ENCODE measurements at places on chromosomes 2 and 18. TPM values are rescaled to one million over a fixed set of nuclear protein-coding genes. Genes with fewer than 3 reads are reported as not detected.

- no peak for DNase-seq
These were observed 1.7 kb downstream of the MAP2 start for GRCh38 chr2:209425471-209426071.

- no peak for DNase-seq
These were observed 499.9 kb upstream of the SPHKAP start for GRCh38 chr2:228681426-228681825.

DNA sequence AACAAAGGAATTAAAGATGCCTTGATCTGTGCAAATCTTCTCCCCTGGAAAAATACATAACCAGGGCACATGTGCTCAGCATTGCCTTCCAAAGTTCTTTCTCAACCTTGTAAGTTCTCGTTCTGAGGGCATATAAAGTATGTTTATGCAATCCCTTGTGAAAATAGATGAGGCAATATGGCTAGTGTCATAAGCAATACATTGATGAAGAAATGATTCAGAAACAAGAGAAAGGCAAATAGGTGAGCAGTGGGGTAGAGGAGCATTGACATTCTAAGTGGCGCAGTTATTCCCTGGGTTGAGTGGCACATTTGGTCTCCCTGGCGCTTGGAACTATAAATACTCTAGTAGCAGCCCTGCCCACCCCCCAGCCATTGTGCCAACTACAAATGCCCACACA lies 57.4 kb upstream of the PGAP1 start:
- no peak for DNase-seq

DNA sequence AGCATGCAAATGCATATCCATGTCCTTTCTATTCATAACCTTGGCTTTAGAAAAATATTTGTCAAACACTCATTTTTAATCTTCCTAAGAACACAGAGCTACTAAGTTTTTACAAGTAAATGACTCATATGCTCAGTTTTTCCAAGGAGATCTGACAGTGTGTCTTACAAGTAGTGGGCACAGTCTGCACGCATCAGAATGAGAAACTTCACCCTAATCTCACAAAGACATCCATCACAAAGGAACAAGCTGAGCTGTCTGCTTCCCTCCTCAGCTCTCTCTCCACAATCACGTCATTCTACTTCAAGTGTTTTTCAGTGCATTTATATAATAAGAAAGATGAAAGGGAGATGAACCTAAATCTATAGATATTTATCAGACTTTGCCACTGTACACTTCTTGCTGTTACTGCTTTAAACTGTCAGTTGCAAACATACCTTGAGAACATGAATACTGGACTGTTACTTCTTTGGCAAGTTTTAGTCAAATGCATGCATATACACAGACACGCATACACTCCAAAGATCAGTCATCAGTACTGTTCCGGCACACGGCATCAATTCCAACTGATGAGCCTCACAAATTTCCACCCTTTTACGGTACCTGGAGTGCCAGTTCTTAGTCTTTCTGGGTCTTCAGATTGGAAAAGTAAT lies 75.7 kb downstream of the RBMS1 start:
- DNase-seq: no peak

DNA sequence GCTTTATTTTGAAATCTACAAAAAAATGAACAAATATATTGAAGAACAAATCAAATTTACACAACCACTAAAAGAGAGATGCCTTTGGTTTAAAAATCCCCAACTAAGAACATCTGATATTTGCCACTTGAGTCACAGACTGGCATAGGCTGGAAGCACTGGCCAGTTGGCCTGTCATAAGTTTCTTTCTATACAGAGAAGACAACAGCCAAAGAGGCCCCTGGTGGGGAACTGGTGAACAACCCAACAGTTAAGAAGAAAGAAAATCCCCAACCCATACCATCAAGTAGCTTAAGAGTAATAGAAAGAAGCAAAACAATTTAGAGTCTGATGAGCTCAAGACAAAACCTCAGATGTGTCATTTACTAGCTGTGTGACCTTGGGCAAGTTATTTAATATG lies 45.5 kb downstream of the OSR1 start:
- no peak for DNase-seq

DNA sequence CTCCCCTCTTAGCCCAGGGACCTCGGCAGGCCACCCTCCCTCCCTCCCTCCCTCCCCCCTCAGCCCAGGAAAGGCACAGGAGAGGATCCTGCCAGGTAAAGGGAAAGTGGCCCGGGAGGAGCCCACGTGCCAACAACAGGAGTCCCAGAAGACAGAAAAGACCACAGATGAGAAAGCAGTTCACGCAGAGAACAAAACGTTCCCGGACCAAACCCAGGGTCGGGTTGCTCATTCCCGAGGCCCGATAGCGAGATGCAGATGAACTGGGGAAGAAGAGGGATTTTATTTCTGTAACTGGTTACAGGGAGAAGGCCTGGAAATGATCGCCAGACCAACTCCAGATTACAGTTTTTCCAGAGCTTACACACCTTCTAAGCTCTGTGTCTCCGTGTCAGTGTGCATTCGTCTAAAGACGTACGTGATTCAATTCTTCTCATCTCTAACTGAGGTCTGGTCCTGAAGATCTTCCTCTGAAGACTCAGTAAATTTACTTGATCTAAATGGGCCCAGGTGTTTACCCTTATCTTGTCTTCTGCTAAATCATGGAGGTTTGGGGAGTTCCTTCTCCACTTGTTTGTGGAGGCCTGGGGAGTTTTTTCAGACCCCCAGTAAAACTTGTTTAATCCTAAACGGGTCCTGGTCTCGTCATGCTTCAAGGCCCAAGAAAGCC lies 807 bp upstream of the NEU4 start:
- no peak for DNase-seq

Gene DNAH7
- 0.74 TPM for total RNA-seq

Gene CYP27C1
- 0.20 TPM for total RNA-seq

Gene MARCO
- 0.47 TPM for total RNA-seq

Gene NCKAP1
- 135 TPM for total RNA-seq

Gene DIS3L2
- total RNA-seq: 15.2 TPM

Gene STK17B
- total RNA-seq: 3.8 TPM

Gene GBX2
- not detected for total RNA-seq

Gene SULT1C3
- total RNA-seq: not detected

Measured in heart right ventricle (tissue), 16 donors.